ENCODE measurements at places on chromosomes 7 and 10. TPM values are rescaled to one million over a fixed set of nuclear protein-coding genes. Genes with fewer than 3 reads are reported as not detected.

DNA sequence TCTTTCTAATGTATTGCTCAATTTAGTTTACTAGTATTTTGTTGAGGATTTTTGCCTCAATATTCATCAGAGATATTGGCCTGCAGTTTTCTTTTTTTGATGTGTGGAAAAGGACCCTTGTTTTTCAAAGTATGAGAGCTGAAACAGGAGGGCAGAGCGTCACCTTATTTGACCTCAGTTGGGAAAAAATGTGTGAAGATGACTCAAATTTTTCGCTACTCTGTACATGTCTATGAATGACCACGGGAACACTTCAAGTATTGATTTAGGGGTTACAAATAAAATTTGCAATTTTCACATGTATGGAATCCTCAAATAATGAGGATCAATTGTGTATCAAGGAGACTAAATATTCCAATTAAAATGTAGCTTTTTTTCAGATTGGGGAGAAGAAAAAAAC lies 103.1 kb downstream of the ZFAND4 start:
- no peak for DNase-seq

DNA sequence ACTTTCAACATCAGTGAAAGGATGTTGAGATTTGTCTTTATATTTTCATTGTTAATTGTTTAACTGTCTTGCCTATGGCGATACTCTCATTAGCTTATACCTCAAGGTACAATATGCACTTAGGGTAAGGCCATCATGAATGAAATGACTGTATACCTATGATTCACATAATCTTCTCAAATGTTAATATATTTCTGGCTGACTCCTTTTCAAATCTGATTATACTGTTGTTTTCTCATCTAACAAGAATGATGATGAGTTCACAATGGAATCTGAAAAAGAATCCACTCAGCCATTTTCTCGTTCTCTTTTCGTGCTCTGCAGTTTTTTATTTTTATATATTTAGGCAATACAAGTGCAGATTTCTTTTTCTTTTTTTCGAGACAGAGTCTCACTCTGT lies 159.1 kb downstream of the ARHGAP12 start:
- DNase-seq: no peak

- no peak for DNase-seq
These were observed at the start of gene LRRN3 for GRCh38 chr7:111090846-111091245. Gene LRRN3 (plus strand): TSS chr7:111091127. CDS start chr7:111122773, 31,646 bp downstream.

The CYP3A5 gene
- total RNA-seq: 1.8 TPM

The NPFFR1 gene
- total RNA-seq: not detected

The RNF32 gene
- 0.18 TPM for total RNA-seq
